Stimulated activated CD8-positive, alpha-beta memory T cell treated with anti-CD3 and anti-CD28 coated beads, Interleukin-4, amount 100 ng/mL, for 24 hours (primary cell): ENCODE measurements at places on chromosomes 1 and 21.

GRCh38 chr1:182703539-182703938 lies 19.2 kb upstream of the RGS8 start:
- DNase-seq, result no peak

- no peak for DNase-seq
These were observed 321.3 kb upstream of the USP24 start for GRCh38 chr1:55536545-55536865.

DNA sequence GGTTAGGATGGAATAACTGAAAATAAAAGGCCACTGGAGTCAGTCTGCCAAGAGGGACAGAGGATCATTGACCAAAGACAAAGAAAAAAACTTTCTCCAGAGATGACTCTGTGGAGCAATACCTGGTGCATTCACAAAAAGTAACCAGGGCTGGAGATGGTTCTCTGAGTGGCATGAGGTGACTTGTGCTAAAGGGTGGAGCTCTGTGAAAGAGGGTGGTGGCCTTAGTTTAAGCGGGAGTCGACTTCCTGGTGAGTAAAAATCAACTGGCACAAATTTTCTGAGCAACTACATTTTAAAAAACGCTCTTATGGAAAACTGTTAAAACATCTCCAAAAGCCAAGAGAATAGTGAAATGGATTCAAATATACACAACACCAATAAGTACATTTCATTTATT lies 10.0 kb downstream of the NHLH2 start:
- DNase-seq, result no peak

- DNase-seq, result no peak
These were observed 17.9 kb downstream of the PLPP3 start for GRCh38 chr1:56561227-56562019.

GRCh38 chr1:205187420-205187819 lies 24.1 kb downstream of the DSTYK start:
- no peak for DNase-seq

- DNase-seq, result no peak
These were observed 30.1 kb downstream of the SPSB1 start for GRCh38 chr1:9322661-9323244.
